ENCODE measurements at places on chromosomes 2 and 18.

DNA sequence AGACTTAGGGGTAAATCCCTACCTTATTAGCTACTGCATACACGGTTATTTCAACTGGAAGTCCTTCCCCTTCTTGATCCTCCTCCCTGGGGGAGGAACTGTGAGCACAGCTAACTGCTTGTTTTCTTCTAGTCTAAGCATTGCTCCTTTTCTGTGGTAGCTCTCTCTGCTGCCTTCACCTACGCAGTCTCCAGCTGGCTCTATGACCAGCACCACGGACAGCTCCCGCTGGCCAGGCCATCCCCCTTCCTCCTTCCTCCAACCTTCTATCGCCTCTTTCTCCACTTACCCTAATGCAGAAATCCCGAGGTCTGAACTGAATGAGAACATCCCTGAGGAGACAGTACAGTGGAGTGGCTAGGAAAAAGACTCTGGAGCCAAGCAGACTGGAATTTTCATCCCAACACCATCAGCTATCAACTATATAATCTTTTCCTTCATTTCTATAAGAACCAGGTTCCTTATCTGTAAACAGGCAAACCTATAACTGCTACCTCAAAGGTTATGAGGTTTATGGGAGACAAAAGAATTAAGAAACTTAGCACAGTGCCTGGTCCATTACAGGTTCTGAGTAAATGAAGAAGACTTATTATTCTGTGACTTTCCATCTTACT lies 4.7 kb upstream of the CFAP65 start:
- no peak for DNase-seq

- DNase-seq: no peak
These were observed 19.4 kb downstream of the KLHL29 start for GRCh38 chr2:23404426-23404825.

DNA sequence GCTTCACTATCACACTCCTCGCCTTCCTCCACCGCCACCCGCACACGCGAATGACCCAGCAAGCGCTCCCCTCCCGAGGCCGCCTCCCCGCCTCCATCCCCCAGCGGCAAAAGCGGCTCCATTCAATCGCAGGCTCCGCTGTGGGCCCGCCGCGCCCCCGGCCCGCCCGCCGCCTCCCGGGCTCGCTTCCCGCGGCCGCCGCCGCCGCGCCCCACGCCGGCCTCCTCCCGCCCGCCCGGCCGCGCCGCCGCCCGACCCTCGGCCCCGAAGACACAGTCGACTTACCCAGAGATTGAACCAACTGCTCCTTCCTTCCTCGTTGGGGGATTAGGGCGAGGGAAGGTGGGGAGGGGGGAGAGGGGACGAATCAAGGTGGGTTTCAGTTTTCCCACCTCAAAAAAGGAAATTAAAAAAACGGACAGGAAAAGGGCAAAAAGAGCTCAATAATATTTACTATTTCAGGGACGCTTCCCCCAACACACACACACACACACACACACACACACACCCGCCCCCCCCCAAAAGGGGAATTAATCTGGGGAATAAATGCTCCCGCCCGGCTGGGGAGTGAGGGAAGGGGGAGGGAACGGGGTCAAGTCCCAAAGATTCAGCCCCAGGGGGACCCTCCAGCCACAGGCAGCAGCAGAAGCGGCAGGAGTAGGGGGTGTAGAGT lies 743 bp downstream of the XPO1 start:
- peak; percentile 72 for DNase-seq

DNA sequence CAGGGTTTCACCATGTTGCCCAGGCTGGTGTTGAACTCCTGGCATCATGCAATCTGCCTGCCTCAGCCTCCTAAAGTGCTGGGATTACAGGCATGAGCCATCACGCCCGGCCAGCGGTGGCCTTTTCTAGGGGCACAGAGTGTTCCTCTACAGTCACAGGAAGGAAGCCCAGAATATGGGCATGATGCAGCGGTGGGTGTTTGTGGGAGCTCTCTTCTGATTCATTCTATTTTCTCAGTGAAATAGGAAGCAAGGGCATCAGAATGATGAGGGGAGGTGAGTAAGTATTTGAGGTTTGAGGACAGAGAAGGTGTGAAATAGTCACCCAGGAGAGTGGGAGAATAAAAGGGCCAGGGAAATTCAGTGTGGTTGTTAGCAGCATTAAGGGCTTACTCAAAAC lies 70.3 kb upstream of the PSME4 start:
- peak; percentile 79 for DNase-seq

DNA sequence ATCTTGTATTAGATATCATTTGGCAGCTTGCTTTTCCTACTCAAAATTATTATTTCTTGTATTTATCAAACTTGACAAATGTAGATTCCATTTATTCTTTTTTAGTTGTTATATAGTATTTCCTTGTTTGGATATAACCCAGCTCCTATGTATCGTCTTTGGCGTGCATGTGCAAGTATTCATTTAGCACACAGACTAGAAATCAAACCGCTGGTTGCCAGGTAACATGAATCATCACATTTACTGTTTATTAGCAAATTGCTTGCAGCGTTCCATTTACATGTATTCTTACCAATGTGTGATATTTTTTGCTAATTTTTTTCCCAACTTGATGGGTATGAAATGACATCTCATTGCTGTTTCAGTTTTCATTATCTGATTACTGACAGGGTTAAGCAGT lies 2089.7 kb upstream of the CELF4 start:
- no peak for DNase-seq

DNA sequence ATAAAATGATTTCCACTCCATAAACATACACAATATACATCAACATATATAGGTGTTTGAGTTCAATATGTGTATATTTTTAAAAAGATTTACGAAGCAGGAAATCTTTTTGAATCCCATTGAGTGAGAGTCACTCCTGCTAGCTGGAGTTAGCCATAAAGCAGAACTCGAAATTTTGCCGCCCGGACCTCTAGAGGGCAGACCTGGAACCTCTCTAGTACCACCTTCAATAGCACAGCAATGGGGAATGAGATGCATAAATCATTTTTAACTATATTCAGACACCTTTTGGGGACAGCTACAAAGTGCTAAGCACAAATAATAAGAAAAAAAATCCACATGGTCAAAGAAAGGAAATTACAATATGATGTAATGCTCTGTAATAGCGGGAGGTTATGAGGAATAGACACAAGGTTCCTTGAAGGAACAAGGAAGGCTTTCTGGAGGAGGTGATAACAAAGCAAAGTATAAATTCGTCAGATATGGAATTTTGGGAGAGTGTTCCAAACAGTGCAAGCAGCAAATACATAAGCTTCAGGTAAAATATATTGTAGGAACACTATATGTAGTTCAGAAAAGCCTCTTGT lies 533.4 kb downstream of the ERBB4 start:
- DNase-seq: no peak

Measured in activated CD8-positive, alpha-beta memory T cell treated with anti-CD3 and anti-CD28 coated beads, Interleukin-2, amount 50 U/mL, for 48 hours (primary cell).